RPMI8226 (cell line): ENCODE measurements at places on chromosomes 12 and 14.

DNA sequence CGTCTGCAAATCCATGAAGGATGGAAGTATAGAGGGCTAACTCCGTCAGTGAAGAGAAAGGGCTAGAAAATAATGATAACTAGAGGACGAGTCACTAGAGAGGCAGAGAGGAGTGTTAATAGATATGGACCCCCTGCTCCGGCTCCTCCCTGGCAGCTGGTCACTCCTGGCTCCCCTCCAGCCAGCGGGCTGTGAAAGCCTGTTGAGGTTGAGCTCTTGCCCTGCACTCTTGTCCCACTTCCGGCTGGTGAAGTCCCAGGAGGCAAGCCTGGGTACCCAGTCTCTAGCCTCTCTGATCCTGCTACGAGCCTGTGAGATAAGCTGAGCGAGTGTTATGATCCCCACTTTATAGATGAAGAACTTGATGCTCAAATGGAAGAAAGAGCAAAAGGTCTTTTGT, 90.3 kb downstream of the RFX4 start:
- DNase-seq: no peak

GRCh38 chr14:65261946-65262345, 150.6 kb upstream of the FUT8 start:
- DNase-seq: no peak

- peak; percentile 19 for DNase-seq
These were observed 928 bp downstream of the TBX3 start for GRCh38 chr12:114682785-114683708.

DNA sequence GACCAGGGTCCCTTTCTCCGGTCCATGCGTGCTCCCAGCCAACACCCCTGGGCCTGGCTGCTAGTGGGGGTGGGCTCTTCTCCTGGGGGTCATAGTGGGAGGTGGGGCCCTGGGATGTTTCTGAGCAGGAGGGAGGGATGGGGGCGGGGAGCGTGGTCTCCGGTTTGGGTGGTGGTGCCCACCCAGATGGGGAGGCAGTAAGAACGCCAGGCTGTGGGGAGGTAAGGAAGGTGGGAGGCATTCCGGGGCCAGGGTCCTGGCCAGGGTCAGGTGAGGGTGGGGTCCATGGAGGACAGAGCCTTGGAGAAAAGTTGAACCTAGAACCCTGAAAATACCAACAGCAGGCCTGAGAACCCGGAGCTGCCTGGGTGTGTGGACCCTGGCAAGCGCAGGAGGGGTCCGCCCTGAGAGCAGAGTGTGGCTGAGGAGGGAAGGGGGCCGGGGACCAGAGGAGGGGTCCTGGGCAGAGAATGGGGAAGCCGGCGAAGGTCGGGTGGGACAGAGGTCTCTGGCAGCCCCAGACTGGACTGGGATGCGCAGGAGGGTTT, 5.7 kb downstream of the CRIP2 start:
- DNase-seq: no peak

GRCh38 chr12:121857322-121858246, 1.1 kb downstream of the HPD start:
- DNase-seq: peak; percentile 43

- DNase-seq: no peak
These were observed at the start of gene TSPAN8 for GRCh38 chr12:71157601-71158233. Gene TSPAN8 (minus strand): TSS chr12:71157999. CDS start chr12:71157678, 321 bp downstream.

DNA sequence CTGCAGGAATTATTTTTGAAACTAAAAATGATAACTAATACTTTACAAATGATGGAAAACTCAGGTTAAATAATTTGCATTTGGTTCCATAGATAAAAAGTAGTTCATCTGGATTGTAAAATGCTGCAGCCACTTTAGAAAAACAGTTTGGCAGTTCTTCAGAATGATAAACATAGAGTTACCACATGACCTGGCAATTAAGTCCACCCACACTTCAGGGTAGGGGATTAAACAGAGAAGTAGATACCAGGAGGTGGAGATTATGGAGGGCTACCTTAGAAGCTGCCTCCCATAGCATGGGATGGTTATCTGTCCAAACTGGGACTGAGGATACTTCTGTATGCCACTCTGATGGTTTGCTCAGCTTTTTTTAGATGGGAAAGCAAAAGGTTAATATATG, 22.2 kb downstream of the ARF6 start:
- no peak for DNase-seq

DNA sequence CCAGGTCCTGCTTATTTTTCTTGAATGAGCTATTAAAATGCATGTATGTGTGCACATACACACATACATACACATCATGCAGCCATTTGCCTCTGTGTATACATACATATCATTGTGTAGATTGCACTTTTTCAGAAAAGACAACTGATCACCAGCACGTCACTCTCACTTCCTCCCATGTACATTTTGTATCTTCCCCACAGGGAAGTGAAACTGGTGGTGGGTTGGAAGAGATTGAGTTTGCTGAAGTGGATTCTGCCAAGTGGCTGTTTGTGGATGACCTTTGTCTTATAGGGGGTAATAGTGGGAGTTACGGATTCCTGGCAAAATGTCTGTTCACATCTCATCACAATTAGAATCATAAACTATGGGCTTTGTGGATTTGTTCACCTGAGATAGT, 448.6 kb downstream of the RAD51B start:
- DNase-seq: peak; percentile 79
